ENCODE measurements at places on chromosomes 7 and 10. TPM values are rescaled to one million over a fixed set of nuclear protein-coding genes. Genes with fewer than 3 reads are reported as not detected.

Gene NXPH1
- total RNA-seq, result not detected

Gene PDK4
- 5.2 TPM for total RNA-seq

Gene FOXI2
- total RNA-seq, result not detected

Gene FGFBP3
- total RNA-seq, result 0.27 TPM

Gene OR9A2
- not detected for total RNA-seq

Gene CCL24
- 0.53 TPM for total RNA-seq

Gene LOXL4
- total RNA-seq, result 1.6 TPM

Gene MAT1A
- not detected for total RNA-seq

Gene PRKCQ
- 0.72 TPM for total RNA-seq

Gene HOXA1
- 0.93 TPM for total RNA-seq

Gene ITGA8
- total RNA-seq, result 0.65 TPM

Measured in thoracic aorta endothelial cell (primary cell).